ENCODE measurements at places on chromosomes 16 and 17.

GRCh38 chr16:68636818-68637217 is 8.3 kb upstream of the CDH3 start:
- DNase-seq, result no peak

GRCh38 chr17:80793851-80794267 is 197.8 kb upstream of the CHMP6 start:
- no peak for DNase-seq

DNA sequence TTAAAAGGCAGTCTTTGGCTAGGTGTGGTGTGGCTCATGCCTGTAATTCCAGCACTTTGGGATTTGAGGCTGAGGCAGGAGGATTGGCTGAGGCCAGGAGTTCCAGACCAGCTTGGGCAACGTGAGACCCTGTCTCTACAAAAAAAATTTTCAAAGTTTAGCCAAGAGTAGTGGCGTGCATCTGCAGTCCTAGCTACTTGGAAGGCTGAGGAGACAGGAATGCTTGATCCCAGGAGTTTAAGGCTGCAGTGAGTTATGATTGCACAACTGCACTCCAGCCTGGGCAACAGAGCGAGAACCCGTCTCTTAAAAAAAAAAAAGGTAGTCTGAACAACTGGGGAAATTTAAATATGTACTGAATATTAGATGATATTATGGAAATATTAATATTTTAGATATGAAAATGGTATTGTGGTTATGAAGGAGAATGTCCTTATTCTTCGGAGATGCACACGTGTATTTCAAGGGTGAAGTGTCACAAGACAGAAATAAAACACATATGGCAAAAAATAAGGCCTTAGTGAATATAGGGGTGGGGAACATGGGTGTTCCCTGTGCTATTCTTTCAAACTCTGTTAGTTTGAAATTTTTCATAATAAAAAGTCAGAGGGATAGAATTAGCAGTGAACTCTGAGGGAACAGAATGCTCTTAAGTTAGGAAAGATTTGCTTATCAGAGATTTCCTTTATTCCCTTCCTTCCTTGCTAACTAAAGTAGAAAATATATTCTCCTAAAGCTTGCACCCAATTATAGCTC is 144.7 kb downstream of the CDK5R1 start:
- DNase-seq, result no peak

DNA sequence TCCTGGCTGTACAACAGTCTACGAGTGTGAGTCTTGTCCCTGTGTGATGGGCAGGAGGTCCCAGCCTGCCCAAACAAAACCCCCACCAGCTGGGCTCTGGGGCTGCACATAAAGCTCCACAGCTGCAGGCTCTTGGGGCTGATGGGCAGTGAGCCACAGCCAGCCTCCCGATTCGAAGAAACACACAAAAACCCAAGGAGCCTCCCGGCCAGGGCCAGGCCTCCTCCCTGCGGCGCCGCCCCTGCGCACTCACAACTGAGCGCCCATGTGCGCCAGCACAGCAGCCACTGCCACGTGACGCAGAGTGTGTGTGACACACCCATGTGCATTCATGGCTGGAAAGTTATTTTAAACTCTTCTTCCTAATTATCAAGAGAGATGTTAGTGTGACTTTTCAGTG is 30.6 kb upstream of the FAAP100 start:
- DNase-seq, result no peak

- DNase-seq, result no peak
Measured at GRCh38 chr16:84898447-84898846, 78.7 kb downstream of the CRISPLD2 start.

- DNase-seq, result no peak
Measured at GRCh38 chr16:1425616-1426370, 5.1 kb upstream of the PERCC1 start.

DNA sequence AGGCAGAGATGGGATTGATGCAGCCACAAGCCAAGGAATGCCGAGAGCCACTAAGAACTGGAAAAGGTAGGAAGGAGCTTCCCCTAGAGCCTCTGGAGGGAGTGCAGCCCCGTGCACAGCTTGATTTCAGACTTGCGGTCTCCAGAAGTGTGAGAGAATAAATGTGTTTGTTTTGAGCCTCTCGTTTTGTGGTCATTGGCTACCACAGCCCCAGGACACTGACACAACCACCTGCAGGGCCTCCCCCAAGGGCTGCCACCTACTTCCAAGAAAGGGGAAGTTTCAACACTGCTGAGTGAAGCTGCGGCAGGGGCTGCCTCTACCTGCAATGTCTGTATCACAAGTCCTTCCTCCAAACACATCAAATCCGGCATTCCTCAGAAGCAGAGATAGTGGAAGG is 346.9 kb downstream of the C16orf95 start:
- DNase-seq, result no peak

GRCh38 chr16:67054901-67055300 is 26.0 kb downstream of the CBFB start:
- no peak for DNase-seq

GRCh38 chr16:9183682-9184353 is 92.4 kb downstream of the HAPSTR1 start:
- DNase-seq, result no peak

GRCh38 chr17:75633486-75634375 is 497 bp downstream of the SMIM5 start:
- DNase-seq, result peak; percentile 90

- no peak for DNase-seq
Measured at GRCh38 chr17:82611140-82612058, 36.8 kb downstream of the WDR45B start.

DNA sequence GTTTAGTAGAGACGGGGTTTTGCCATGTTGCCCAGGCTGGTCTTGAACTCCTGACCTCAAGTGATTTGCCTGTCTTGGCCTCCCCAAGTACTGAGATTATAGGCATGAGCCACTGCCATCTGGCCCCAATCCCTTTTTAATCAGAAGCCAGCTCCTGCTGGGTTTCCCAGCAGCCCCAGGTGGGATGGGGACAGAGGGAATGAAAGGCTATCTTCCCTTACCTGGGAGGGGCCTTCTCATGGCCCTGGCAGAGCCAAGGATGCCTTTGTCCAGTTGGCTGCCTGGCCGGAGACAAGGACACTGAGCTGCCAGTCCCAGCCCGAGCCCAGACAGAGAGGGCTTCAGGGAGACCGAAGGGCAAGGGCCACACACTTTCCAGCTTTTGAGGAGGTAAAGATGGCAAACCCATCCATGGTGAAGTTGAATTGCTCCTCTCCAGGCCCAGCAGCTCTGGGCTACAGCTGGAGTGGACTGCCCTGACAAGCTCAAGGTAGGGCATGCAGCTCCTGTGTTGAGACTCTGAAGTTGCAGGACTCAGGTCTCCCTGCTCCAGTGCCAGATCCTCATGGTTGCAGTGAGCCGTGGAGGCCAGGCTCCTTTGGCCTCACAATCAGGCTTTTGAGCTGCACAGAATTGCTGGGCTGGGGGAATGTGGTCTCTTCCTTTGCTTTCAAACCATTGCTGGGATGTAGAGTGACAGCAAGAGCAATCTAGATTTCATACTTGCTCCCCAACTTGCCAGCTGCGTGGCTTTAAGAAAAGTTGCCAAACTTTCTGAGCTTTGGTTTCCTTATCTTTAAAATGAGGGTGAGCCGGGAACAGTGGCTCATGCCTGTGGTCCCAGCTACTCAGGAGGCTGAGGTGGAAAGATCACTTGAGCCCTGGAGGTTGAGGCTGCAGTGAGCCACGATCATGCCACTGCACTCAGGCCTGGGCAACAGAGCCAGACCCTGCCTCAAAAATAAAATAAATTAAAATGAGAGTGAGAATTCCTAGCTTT is 44.5 kb upstream of the IL34 start:
- no peak for DNase-seq

DNA sequence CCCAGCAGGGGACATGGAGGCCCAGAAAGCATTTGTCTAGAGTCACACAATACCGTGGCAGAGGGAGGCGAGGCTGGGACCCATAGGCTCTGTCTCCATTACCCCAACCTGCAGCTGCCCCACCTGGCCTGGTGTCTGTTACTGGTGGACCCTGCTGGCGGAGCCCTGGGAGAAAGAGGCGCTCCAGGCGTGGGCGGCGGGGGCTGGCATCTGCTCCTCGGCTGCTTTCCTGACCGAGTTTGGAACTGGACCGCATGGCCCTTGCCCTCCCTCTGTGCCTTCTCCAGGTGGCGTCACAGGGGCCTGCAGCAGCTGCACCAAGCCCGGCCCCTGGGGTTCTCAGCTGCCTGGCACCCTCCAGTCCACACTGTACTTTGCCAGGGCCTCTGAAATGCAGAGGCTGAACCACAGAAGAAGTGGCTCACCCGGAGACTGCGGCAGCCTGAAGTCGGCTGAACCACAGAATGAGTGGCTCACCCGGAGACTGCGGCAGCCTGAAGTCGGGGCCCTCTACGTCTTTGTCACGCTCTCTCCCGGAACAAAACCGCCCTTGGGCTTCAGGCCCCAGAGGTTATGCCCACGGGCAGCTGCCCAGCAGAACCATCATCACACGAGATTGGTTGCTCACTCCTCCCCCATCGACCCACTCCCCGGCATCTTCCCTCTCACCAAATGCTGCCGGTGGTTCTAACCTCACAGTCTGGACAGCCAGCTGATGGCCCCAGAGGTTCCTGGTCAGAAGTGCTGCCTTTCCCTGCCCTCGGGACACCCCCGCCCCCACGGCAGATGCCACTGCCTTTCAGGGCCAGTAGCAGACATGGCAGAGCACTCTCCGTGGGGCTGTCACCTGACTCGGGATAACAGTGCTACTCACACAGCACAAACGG is 20.2 kb downstream of the CBFA2T3 start:
- no peak for DNase-seq

- no peak for DNase-seq
Measured at GRCh38 chr17:5947701-5948180, 122.4 kb upstream of the WSCD1 start.

DNA sequence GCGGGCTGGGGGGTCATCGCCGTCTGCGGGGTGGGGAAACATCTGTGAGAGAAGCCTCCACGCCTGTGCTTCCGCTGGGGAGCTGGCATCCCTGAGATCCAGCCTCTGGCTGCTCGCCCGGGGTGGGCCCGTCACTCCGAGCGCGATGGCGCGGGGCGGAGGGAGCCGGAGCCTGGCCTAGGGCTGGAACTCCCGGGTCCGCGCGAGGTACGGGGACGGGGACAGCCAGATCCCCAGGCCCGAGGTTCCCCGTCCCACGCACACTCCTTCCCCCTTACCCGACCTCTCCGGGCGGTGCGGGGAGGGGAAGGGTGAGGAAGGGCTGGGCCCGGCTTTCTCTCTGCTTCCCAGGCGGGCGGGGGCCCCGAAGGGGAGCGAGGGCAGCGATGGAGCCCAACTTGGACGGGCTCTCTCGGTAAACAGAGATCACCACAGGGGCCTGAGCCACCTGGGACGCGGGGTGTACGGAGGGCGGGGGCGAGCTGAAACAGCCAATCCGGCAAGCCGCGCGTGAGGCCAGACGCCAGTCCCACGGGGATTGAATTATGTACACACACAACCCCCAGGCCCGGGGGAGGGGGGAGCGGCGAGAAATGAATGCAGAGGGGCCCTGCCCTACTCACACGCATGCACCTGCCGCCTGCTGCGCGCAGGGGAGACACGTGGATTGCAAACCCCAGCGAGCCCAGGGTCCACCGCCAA is at the start of gene SLC16A11:
Gene SLC16A11, minus strand, starts transcription at position 596 of the 702 bp plus-strand sequence. Its CDS starts 579 bp downstream, at position 17.
- no peak for DNase-seq

DNA sequence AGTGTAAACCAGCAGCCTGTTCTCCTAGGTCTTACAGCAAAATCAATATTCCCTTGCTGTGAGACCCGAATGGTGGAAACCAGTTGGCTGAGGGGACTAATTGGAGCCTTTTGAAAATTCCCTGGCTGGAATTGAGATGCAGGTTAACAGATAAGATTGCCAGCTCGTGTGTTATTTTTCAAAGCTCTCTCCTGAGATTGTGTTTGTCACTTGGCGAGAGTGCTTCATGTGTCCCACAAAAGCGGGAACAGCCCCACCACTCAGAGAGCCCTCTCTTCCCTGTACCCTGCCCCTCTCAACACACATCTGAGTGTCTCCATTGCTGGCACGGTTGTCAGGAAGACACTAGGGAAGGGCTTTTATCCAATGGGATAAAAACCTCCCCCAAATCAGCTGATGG is 356.1 kb downstream of the CPPED1 start:
- no peak for DNase-seq

DNA sequence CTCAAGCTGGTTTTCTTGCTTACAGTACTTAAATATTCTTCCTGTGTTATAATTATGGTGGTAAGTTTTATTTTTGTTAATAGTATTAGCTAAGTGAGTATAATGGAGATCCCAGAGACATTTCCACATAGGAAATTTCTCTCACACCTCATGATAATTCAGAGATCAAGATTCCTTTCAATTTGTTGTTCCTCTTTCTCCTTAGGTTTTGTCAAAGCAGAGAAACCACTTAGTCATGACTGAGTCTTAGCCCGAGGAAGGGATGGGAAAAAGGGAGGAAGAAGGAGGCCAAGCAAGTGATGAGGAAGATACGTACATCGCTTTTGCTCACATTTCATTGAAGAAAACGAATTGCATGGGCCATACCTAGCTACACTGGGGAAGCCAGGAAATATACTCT is 18.4 kb downstream of the ESRP2 start:
- DNase-seq, result no peak

DNA sequence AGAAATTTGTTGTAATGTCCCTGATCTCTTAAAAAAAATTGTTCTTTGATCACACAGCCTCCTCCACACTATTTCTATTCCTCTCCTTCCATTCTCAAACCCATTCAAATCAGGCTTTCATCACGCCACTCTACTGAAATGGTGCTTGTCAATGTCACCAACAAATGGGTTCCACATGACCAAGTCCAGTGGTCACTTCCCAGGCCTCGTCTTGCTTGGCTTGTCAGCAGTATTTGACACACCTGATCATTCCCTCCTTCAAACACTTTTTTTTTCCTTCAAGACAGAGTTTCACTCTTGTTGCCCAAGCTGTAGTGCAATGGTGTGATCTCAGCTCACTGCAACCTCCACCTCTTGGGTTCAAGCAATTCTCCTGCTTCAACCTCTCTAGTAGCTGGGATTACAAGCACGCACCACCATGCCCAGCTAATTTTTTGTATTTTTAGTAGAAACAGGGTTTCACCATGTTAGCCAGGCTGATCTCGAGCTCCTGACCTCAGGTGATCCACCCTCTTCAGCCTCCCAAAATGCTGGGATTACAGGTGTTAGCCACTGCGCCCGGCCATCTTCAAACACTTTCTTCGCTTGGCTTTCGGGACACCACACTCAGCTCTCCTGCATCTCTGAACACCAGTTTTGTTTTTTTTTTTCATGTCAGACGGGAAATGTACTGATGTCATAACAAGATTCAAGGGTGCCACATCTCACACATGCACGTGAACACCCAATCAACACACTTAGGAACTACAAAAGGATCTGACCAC is 18.3 kb downstream of the NQO1 start:
- no peak for DNase-seq

Data from HFFc6 (cell line).